ENCODE measurements at places on chromosomes 11 and 22.
A peak's percentile ranks its signal among the peaks of the same experiment; 100 is the strongest.

GRCh38 chr22:20246368-20247009 is 21.6 kb downstream of the RTN4R start:
- no peak for DNase-seq

- DNase-seq = no peak
These were observed 56.2 kb downstream of the NAV2 start for GRCh38 chr11:19768815-19769214.

DNA sequence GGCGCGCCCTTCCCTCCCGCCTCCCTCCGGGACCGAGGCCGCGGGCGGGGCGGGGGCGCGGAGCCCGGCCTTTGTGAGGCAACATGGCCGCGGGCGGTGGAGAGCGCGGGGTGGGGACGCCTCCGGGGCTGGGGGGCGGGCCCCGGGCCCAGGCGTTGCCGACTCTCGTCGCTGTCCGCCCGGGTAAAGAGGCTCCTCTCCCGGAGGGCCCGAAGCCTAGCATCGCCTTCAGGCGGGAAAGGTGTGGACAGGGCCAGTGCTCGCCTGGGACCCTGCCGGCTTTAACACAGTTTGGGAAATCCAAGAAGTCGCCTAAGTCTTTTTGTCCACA is 369 bp downstream of the DGCR8 start:
- DNase-seq = peak; percentile 55

DNA sequence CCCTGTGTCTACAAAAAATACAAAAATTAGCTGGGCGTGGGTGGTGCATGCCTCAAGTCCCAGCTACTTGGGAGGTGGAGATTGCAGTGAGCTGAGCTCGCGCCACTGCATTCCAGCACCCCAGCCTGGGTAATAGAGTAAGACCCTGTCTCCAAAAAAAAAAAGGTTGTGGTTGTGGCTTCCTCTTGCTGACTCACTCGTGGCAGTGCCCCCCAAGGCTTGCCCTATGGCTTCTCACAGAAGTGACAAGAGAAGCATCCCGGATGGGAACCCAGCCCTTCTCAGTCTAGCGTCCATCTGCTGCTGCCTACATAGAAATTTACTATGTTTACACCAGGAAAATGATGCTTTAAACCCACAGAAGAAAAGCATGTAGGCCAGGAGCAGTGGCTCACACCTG is 68.5 kb upstream of the PITPNB start:
- no peak for DNase-seq

- DNase-seq = no peak
These were observed 113.6 kb downstream of the BARX2 start for GRCh38 chr11:129489249-129489648.

DNA sequence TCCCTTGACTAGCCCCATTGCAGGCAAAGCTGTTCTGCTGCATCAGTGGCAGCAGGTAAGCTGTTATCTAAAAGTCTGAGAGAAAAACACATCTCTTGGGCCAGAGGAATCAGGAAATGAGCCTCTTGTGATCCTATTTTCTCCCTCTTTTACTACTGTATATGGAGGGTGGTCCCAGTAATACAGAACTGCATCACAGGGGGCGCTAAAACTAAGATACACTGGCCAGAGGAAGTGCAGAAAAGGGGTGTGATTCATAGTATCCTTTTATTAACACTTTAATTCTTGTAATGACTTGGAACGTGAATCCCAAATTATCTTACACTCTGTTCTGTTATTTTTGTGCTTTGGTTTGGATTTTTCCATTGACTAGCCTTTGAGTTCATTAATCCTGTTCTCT is 8.8 kb upstream of the MED17 start:
- no peak for DNase-seq

- no peak for DNase-seq
These were observed 679.9 kb upstream of the RAG2 start for GRCh38 chr11:37277896-37278465.

GRCh38 chr11:130212431-130212961 is 52.9 kb downstream of the ST14 start:
- DNase-seq = no peak

- no peak for DNase-seq
These were observed 41.2 kb upstream of the GRAMD4 start for GRCh38 chr22:46578824-46579561.

DNA sequence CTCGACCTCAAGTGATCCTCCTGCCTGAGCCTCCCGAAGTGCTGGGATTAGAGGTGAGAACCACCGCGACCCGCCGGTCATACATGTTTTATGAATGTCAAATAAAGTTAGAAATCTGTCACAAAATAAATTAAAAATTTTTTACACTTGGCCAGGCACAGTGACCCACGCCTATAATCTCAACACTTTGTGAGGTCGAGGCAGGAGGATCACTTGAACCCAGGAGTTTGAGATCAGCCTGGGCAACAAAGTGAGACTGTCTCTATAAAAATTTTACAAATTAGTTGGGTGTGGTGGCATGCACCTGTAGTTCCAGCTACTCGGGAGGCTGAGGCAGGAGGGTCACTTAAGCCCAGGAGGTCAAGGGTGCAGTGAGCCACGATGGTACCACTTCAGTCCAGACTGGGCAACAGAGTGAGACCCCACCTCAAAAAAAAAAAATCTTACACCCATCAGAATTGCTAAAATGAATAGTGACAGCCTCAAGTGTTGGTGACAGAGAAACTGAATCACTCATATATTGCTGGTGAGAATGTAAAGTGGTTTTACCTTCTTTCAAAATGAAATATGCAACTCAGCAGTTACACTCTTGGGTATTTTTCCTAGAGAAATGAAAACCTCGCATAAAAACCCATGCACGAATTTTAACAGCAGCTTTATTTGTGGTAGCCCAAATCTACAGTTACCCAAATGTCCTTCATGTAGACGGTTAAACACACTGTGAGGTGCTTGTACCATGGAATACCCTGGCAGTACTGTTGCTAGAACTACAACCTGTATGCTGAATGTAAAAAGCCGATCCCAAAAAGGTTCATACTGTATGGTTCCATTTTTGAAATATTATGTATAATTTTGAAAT is 55.4 kb downstream of the MED15 start:
- DNase-seq = no peak

DNA sequence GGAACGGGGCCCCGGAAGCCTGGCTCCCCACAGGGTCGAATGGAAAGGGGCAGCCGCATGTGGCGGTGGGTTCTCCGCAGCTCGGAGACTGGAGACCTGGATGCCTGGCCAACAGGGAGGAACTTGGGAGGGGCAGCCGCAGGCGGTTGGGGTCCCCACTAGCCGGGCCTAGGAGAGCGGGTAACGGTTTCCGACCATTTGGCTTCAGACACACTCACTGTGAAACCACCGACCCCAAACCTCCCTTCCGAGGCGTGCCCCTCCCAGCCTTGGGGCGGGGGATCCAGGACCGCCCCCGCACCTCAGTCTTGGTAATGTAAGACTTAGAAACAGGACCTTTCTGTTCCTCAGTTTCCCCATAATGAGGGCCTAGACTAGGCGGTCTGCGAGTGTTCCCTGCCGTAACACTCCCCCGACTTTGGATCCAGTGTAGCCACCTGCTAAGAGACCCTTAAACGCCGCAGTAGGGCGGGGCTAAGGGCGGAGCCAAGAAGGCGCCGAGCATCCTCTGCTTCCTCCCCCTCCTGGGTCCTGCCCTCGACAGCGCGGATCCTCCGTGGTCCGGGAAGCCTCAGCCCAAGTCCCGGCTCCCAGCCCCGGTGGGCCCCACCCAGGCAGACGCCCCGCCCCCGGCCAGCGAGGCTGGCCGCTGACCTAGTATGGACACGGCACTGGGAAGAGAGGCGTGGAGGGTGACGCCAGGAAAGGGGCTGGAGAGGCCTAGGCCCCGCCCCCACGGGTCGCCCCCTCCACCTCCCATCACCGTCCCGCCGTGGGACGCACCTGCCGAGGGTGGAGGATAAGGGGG is 1.8 kb upstream of the RASGRP2 start:
- DNase-seq = peak; percentile 81

DNA sequence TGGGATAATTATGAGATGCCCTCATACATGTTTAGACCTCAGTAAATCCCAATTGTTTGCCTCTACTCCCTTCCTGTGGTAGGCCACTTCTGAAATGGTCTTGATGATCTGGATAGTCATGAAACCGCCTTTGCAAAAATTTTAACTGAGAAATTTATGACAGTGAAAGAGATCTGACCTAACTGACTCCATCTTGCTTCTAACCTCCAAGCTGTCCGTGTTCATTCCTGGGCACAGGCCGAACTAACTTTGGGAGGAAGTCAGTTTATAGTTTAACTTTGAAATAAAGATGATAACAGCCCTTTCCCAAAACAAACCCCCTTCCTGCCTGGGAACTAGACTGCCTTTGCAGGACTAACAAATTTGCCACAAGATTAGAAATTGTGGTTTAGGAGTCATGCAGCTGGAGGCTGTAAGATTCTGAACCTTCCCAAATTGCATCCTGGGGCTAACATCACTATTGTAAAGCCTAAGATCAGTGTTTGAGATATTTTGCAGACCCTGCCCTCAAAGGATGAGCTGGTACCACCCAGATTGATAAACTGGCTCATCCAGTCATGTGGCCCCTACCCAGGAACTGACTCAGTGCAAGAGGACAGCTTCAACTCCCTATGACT is 19.9 kb upstream of the CTR9 start:
- no peak for DNase-seq

DNA sequence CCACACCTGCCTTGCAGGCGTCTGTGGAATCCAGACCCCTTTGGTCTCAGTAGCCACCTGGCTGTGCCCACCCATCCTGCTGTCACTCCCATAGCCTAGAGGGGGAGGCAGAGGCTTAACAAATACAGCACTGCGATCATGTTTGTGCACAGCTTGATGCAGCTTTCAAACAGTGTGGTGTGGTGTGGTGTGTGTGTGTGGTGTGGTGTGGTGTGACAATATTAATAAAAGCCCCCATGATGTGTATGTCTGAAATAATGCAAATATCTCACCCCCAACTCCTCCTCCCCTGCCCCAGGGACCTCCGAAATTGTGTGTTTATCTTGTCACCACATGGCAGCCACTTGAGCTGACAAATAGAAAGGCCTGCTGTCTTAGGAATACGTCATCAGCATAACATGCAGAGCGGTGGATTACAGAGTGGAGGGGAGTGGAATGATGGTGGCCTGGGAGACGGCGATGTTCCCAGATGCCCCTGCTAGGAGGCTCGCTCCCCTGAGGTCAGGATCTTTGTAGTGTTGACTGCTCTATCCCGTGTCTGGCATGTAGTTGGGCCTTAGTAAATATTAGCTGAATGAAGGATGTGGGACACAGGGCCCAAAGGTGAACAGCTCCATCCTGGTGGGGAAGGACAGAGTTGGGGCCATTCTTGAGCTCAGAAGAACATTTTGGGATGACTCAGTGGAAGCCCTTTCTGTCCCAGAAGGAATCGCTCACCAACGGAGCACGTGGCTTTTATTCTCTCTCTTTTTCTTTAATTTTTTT is 2.8 kb downstream of the PDXP start:
- peak; percentile 29 for DNase-seq
